ENCODE measurements at places on chromosomes 12 and 14.

DNA sequence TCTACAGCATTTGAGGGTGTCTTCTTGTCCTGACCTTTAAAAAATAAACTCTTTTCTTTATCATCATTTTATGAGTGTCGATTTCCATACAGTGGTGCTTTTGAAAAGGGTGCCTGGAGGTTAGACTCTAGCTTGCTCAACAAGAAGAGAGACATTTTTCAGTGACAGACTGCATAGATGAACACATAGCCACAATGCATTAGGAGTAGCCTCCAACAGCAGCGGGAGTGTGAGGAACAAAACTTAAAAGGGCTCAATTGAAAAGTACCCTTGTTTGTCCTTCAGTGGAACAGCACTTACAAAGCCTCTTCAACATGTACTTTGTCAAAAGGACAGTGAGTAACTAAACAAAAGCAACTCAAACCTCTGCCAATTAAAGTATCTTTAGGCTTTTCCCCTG lies 119.3 kb downstream of the SOX5 start:
- DNase-seq = no peak

- no peak for DNase-seq
These were observed 17.1 kb downstream of the OTUB2 start for GRCh38 chr14:94043111-94043755.

- no peak for DNase-seq
These were observed 121.3 kb upstream of the IGF1 start for GRCh38 chr12:102601621-102602020.

- DNase-seq = no peak
These were observed 60.9 kb upstream of the ZFP36L1 start for GRCh38 chr14:68853749-68854148.

DNA sequence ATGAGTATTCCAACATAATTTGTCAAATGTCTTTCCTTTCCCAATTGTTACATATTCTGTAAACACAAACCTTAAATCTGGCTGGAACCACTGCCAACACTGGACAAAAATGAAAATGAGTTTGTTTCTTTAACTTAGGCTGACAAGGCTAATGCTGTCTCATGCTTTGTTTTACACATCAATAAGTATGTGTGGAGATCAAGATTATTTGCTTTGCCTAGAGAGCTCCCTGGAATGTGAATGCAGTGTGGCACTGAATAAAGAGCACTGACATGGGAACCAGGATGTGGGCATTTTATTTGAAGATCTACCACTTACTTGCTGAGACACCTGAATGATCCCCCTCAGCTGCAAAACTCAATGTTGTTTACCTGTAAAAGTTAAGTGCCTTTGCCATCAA lies 61.7 kb downstream of the RALGAPA1 start:
- no peak for DNase-seq

GRCh38 chr12:11704089-11704488 lies 54.6 kb downstream of the ETV6 start:
- DNase-seq = no peak

- no peak for DNase-seq
These were observed 659 bp upstream of the FOXJ2 start for GRCh38 chr12:8031872-8032241.

GRCh38 chr14:103734081-103734888 lies 18.7 kb downstream of the ZFYVE21 start:
- no peak for DNase-seq

DNA sequence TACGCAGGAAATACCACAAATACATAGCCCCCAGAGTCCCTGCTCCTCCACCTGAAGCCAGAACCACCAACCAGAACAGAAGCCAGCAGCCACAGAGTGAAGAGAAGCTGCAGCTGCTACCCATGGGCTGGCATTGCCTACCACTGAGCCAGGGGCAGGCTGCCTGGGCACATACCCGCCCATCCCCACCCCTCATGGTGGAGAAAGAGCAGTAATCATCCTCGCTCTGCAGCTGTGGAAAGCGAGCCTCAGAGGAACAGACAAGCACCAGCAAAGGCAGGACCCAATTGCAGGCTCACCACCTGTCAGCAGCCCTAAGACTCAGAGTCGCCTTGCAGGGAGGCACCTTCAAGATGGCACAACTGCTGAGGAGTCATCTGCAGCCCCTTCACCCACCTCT lies 11.2 kb upstream of the CD9 start:
- no peak for DNase-seq

DNA sequence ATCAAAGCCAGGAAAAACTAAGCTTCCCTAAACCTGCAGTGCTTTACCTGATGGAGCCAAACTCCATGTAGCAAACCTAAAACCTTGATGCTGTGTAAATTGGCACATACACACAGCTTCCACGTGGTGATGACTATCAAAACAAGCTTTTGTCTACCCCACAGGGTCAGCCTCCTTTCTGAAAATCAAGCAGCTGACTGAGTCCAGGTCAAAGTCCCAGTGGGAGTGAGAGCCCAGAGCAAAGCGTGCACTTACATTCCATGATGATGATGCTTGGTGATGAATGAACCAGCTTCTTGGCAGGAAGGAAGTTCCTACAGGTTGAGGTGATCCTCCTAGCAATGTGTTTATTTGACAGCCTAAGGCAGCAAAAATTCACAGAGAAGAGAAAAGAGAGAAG lies 630.0 kb upstream of the TBX3 start:
- no peak for DNase-seq

DNA sequence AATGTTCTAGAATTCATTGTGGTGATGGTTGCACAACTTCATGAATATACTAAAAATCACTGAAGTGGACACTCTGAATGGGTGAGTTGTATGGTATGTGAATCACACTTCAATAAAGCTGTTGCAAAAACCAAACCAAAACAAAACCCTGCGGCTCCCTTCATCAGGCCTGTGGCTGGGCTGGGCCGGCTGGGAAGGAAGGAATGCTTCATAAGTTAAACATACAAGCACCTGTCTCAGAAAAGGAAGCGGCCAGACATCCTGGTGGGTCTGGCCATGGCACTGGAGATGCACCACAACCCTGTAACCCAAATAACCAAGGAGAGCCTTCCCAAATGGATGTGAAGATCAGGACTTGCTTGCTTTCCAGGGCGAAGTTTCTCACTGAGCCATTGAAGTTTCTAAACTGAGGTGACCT lies 34.9 kb downstream of the TTC7B start:
- no peak for DNase-seq

GRCh38 chr12:45184147-45184963 lies 31.5 kb upstream of the ANO6 start:
- no peak for DNase-seq

DNA sequence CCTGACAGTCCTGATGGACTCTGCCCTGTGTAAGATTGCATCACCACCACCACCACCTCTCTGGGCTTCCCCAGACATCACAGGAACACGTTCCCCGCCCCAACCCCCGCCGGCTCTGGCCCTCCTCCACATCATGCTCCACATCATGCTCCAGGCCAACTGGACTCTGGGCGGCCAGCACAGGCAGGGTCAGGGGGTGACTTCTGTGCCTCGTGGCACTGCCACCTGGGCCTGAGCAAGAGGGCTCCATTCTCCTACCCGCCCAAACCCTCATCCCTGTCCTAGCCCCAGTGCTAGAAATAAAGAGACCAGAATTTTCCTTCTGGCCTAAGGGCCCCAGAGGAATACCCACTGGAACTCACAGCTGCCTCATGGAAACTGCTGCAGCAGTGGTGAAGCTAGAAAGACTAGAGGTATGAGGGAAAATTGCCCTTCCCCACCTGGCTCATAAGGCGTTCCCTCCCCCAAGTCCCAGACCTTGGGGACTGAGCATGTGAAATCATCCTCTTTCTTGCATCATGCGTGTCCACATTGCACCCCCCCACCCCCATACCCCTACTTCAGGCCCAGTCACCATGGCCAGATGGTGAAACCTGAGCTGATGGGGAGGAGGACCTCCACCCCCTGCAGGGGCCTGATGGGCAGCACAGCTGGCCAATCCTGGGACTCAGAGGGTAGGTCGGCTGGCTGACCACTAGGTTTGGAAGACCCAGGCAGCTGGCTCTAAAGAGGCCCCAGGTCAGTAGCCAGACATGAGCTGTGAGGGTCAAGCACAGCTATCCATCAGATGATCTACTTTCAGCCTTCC lies at the start of gene INHBE:
TSS of gene INHBE (plus strand) at position 742 of the 808 bp plus-strand sequence. CDS start 230 bp downstream, outside the sequence.
- no peak for DNase-seq

- no peak for DNase-seq
These were observed 39.2 kb downstream of the BCL11B start for GRCh38 chr14:99232714-99233214.

DNA sequence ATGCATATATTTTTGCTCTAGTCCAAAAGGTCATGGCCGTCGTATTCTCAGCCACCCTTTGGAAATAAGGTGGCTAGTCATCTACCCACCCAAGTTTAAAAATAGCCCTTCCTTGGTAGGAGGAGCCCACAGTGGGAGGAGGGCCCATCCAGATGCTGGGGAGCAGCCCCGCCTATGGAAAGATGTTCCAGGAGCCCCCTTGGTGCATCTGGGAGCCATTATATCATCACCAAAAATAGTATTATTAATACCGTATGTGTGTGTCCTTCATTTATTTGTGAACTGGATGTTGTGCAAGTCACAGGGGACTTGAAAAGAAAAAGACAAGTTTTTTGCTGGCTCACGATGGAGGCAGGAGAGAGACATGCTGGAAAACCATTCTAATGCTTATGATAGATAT lies 34.0 kb downstream of the EMP1 start:
- DNase-seq = no peak

GRCh38 chr12:26832822-26833742 lies at the start of gene ITPR2:
ITPR2 (minus strand) TSS chr12:26833194; CDS start chr12:26832781, 413 bp downstream.
- DNase-seq = peak; percentile 95

DNA sequence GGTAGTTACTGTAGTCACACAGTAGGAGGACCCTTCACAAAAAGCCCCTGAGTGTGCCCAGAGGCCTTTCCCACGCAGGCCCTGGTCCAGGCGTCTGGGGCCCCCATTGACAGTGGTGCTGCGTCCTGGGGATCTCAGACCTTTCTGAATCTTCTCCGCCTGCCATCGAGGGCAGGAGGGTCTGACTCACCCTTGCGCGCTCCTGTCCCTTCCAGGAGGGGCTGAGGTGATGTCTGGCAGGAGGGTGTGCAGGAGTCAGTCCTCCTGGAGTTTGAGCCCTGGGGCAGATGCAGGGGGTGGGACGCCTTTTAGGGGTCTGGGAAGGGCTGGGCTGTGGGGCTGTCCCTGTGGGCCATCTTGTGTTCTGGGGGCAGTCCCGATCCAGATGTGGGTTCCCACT lies 386.8 kb downstream of the TMEM121 start:
- DNase-seq = no peak

DNA sequence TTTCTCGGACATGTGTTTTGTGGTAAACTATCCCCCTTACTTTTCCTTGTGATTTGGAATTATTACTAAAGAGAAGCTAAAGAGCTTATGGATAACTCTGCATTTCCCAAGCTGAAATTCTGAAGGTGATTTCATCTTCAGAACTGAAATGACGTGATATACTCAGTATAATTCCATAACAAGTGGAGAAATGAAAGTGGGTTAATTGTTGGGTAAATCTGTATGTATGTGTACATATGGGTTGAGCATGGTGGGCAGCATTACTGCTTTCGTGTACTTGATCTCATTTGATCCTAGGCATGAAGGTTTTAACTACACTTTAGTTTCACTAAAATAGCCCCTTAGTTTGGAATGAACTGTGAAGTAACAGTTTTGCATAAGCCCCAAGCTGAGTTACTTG lies 4.1 kb downstream of the YY1 start:
- no peak for DNase-seq

GRCh38 chr14:77885367-77885766 lies 85.5 kb downstream of the ADCK1 start:
- DNase-seq = no peak

- DNase-seq = no peak
These were observed 4.5 kb upstream of the KRT8 start for GRCh38 chr12:52909331-52909730.

- no peak for DNase-seq
These were observed 3.1 kb upstream of the GYS2 start for GRCh38 chr12:21607701-21608100.

GRCh38 chr14:61584331-61584741 lies 111.0 kb upstream of the HIF1A start:
- DNase-seq = no peak
